ENCODE measurements at places on chromosomes 1 and 21.

DNA sequence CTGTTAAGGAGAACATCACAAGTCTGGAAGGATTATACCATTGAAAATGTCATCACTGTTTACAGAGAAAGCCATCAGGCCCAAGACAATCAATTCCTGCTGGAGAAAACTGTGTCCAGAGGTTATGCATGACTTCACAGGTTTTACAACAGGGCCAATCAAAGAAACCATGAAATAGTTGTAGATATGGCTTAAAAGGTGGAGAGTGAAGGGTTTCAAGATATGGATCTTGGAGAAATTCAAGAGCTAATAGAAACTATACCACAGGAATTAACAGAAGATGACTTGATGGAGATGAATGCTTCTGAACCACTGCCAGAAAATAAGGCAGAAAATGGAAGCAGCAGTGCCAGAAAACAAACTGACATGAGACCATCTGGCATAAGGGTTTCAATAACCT is 30.2 kb downstream of the USP1 start:
- DNase-seq, result no peak

DNA sequence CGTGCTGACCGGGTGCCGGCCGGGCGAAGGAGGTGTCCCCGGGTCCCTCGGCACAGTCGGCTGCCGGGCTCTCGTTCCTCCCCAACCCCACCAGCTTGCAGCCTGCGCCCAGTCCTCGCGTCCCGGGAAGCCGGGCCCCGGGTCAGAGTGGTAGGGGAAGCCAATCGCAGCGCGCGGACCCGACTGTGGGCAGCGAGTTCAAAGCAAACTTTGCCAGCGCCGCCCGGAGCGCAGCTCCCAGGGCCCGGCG is 328 bp downstream of the MYCL start:
- DNase-seq, result no peak

DNA sequence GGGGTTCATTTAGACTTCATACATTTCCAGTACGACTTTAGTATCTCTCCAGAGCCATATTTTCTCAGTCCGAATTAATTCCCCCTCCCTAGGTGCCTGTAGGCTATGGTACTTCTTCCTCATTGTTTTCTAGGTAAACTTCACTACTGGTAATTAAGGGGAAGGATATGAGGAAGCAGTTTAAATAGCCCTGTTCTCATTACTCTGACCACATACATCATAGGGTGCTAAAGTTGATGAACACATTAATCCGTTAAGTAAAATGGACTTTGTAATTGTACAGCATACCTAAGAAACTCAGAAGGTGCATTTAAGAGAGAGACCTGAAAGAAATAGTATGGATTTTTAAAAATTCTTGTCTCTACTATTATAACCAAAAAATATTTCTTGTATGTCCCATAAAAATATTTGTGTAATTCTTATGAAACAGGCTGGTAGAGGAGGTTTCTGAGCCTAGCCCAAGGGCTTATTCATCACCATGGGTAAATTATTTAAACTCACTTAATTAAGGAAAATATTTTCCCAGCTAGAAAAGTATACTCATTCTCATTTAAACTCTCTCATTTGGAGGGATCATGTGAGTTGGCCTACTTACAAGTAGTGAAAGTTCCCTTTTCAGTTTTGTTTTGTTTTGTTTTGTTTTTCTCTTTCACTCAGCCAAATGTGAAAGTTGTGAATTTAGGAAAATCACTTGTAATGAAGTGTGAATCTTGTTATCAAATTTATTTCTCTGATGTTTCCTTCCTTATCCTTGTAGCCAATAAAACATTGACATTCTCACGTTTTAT is 2.0 kb downstream of the PRMT6 start:
- no peak for DNase-seq

GRCh38 chr1:221182791-221183533 is 303.7 kb downstream of the HLX start:
- DNase-seq, result no peak

DNA sequence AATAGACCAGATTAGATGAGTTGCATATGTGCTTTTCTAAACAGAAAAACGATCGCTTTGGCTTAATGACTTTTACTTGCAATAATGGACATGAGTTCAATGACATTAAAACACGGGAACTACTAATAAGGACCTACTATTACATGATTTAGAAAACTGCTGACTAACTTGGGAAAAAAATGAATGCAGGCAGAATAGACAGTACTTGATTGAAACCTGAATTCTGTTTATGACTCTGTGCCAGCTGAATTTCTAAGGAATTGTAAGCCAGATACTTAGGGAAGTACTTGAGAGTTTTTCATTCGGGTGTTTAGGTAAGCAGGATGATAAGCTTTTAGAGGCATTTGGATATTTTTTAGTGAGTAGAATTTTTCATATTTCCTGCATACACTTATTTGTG is 12.0 kb downstream of the ADGRL2 start:
- no peak for DNase-seq

GRCh38 chr1:172144445-172145061 is 275.9 kb upstream of the C1orf105 start:
- no peak for DNase-seq

DNA sequence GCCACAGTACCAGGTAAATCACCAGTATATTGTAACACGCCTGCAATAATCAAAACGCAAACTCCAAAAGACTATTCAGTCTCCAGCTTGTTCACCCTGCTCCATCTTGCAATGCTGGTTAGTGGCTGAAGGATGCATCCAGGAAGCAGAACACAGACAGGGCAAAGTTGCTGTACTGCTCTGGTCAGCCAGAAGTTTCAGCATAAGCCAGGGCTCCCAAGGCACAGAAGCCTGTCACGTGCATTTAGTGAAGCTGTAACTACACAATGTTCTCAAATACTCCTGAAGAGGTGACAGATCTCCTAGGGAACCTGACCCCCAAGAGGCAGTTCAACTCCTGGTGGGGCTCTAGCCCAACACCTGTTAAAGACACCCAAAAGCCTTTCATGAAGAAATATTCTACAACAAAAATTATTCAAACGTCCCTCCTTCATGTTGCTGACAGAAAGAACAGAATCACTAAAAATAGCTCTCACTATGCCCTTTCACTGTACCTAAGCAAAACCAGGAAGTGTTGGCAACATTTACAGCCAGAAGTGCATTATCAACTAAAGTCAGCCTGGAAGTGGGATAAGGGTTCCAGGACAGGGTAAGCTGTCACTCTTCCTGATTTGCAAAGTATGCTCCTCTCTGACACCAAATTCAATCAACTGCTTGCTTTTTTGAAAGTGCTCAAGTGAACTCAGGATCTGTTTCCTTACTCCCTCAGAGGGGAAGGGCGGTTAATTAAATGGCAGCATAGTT is 52.1 kb downstream of the SLC35D1 start:
- no peak for DNase-seq

GRCh38 chr21:37232274-37233018 is 34.7 kb downstream of the VPS26C start:
- no peak for DNase-seq

- DNase-seq, result peak; percentile 80
These were observed 25.5 kb downstream of the CD34 start for GRCh38 chr1:207885129-207886032.

GRCh38 chr21:45932922-45933502 is 48.6 kb upstream of the COL6A1 start:
- DNase-seq, result no peak

GRCh38 chr1:176604461-176604860 is 141.5 kb downstream of the PAPPA2 start:
- no peak for DNase-seq

DNA sequence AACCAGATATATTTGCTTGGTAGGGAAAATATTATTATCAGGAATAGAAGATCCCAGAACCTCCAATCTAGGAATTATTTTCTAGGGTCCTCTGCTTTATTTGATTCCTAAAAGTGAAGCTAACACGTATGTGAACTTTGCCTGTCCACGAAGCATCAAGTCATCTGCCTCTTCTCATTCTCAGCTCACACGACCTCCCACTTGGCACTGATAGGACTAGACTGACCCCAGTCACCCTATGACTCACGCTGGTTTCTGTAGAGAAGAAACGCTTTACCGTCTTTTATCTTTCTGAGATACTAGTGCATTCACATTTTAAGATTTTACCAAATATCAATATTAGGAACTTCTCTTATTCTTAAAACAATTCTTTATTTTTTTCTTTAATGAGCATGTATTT is 2.0 kb upstream of the KRTAP19-7 start:
- no peak for DNase-seq

DNA sequence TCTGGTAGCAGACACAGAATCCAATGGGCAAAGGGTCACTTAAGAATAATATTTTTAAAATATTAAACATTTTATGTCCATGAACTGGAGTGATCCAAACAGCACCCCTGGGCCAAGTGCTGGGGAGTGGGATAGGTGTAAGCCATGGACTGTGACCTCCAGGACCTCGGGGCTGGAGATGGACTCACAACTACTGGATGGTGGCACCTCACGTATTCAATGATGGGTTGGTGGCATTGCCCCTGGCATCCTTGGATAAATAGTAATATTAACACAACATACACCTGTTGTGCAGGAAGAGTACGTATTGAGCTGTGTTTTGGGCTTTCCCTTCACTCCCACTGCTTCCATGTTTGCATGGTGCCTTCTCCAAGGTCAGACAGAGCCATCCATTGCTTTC is 39.3 kb upstream of the TENT5C start:
- no peak for DNase-seq

DNA sequence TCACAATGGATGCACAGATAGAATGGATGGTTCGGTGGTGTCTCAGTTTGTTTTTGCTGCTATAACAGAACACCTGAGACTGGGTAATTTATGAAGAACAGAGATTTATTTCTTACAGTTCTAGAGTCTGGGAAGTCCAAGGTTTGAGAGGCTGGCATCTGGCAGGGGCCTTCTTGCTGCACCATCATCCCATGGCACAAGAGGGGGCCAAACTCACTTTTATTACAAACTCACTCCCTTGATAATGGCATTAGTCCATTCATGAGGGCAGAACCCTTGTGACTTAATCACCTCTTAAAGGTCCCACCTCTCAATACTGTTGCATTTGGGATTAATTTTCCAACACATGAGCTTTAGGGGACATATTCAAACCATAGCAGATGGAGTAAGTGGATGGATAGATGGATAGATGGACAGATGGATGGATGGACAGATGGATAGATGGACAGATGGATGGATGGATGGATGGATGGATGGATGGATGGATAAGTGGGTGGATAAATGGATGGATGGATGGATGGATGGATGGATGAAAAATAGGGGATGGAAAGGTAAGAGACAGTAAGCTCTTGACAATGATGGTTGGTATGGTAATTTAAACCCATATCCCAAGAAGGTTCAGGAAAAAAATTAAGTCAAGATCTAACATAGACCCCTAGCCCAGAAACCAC is 16.5 kb downstream of the CAMK2N1 start:
- DNase-seq, result no peak

- no peak for DNase-seq
These were observed 11.7 kb upstream of the PLPPR4 start for GRCh38 chr1:99252630-99253029.

- no peak for DNase-seq
These were observed 38.1 kb downstream of the TRPM2 start for GRCh38 chr21:44391345-44392091.

DNA sequence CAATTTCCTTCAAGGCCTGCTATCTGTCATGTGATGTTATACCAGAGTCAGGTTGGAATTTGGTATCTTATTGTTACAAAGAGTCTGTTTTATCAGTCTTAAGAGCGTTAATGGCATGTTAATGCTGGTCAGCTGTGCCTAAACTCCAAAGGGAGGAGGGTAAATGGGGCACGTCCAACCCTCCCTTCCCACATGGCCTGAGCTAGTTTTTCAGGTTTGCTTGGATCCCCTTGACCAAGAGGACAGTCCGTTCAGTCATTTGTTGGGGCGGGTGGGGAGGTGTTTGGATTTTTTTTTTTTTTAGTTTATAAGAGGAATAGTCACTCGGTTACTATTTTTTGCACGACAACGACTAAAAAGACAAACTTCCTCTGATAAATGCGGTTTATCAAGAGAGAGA is 63.8 kb upstream of the LYST start:
- no peak for DNase-seq

- no peak for DNase-seq
These were observed 69.3 kb upstream of the ANGPTL3 start for GRCh38 chr1:62528015-62528414.

DNA sequence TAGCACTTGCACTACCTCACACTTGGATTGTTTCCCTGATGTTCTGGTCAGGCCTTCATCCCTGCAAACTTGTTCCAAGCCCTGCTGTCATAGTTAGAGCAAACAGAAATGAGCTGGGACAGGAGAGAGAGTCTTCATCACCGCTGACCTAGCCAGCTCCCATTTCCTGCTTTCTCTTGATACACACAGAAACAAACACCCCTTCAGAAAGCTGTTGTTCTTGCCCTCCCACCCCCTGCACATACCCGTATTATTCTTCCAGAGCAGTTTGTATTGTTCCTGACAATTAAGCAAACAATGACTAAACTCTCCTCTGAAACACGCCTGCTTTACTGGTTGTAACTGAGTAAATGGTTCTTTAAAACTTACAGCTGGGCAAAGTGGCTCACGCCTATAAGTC is 2.9 kb upstream of the SYT2 start:
- DNase-seq, result no peak

DNA sequence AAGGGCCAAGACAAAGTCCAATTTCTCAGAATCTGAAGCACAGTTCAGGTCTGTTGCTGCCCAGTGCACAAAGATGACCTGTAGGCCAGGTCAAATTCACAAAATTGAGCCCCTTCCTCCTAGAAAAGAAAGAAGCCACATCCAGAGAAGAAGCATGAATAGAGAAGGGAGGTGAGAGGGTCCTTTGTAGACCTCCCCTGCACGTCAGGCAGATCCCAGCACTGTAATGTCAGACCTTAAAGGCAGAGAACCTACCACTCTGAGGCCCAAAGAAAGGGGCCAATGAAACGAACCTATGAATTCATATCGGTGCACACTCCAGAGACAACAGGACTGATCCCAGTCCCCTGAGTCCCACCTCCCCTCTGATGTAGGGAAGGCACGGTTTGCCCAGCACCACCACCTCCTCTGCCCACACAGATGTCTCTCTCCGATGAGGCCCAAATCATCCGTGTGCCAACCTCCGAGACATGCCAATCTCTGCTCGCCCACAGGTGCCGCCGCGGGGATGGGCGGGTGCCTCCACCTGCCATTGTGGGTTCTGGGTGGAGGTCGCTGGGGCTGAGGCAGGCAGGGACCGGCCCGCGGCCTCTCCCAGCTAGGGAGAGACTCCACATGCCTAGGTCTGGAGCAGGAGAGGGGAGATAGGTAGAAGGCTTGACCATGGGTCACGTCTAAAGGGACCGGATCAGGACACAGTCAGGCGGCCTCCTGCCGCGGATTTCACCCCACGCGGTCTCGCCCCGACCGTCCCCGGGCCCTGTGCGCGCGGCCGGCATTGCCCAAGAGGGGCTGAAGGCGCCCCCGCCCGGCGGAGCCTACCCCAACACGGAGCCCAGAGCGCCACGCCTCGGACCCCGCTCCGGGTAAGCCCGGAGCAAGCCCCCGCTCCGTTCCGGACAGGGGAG is 42.1 kb downstream of the RRAGC start:
- no peak for DNase-seq

DNA sequence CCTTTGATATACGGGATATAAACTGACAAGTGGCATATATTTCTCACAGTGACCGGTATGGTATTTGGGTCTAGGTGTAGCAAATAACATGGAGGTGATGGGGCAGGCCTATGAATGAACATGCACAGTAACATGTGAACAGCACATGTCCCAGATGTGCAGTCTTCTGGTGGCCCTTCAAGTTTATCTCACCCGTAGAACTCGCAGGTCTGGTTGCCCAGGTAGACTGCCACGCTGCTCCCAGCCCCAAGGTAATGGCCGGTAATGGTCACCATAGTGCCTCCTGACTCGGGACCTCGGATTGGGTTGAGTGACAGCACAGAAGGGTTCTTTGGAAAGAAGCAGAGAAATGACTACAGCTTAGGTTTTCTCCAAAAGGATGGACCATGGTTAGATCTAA is 141.2 kb upstream of the CD34 start:
- DNase-seq, result no peak

All from amygdala (tissue), 56 donors.